Inflammatory macrophage treated with lipopolysaccharide for 4 hours (primary cell): ENCODE measurements at places on chromosomes 7 and 10.
A peak's percentile ranks its signal among the peaks of the same experiment; 100 is the strongest.

DNA sequence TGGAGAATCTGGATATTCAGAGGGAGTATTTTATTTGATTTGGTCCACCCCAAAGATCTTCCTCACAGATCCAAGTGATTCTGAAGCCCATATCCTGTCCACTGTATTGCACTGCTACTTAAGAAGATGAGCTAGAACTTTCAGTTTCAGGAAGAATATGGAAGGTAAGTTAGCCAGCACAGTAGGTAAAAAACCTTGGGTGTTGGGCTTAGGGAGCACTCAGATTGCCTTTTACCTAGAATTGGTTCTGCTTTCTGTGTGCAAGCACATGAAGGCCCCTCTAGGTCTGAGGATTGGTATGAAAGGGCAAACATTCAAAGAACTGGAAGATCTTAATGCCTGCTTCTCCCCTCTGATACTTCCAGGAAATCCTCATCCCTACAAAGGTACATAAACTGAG lies 146.7 kb upstream of the COL1A2 start:
- DNase-seq: no peak

GRCh38 chr10:5843686-5844344 lies 30.6 kb upstream of the GDI2 start:
- no peak for DNase-seq

- no peak for DNase-seq
These were observed 278.5 kb downstream of the BICC1 start for GRCh38 chr10:58791137-58791536.

- peak; percentile 78 for DNase-seq
These were observed 19.1 kb downstream of the MXI1 start for GRCh38 chr10:110226543-110226925.

DNA sequence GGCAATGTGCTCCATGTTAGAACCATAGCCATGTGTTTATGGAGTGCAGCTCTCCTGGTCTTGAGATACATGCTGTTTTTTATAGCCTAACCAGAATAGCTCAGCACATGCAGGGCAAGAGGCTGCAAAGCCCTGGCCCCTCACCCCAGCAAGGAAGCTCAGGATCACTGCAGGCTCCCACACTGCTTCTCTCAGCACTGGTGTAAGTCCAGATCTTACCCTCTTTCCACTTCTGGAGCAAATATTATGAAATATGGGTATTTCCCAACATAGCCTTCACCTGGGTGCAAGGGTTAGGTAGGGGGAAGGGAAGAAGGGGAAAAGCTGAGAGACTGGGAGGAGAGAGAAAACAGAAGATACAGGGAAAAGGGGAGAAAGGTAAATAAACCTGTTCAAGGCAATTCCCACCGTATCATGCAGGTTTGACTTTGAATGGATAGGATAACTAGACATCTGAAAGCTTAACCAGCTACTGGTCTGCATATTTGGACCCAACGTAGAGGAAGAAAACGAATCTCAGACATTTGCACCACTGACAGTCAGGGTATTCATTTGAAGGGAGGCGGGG lies 19.7 kb downstream of the SKIDA1 start:
- DNase-seq: no peak

GRCh38 chr7:134891696-134892678 lies 94.3 kb upstream of the AGBL3 start:
- DNase-seq: no peak

DNA sequence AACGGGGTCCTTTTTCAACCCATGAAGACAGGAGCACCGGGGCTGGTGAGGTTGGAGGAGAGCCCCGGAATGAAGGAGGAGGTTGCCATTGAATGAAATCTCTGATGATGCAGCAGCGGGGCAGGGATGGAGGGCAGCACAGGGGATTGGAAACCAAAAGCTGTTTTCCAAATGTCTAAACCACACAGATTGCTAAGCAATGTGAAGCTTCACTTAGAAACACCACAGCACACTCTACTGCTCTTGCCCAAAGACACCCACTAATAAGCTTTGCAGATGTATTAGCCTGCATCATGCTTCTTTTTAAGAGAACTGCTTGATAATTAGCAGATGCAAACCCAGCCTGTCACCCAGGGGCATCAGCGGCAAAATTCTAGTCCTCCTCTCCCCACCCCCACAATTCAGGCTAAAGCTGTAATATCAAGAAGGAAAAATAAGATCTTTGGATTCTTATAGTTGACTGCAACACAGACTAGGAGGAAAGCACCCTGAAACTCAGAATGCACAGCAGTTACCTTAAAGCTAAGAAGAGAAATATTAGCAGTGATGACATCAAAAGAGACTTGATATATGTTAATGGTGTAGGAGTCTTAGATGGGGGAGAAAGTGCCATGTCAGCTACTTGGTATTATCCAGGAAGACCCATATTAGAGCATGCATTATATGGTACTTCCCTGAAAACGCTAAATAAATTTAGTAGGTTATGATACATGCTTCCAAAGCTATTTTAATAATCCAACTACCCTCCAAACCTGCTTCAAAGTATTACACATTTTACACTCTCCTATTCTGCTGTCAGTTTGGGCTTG lies 666.7 kb downstream of the KCNMA1 start:
- DNase-seq: no peak

GRCh38 chr10:110203500-110204455 lies 3.6 kb upstream of the MXI1 start:
- DNase-seq: no peak

DNA sequence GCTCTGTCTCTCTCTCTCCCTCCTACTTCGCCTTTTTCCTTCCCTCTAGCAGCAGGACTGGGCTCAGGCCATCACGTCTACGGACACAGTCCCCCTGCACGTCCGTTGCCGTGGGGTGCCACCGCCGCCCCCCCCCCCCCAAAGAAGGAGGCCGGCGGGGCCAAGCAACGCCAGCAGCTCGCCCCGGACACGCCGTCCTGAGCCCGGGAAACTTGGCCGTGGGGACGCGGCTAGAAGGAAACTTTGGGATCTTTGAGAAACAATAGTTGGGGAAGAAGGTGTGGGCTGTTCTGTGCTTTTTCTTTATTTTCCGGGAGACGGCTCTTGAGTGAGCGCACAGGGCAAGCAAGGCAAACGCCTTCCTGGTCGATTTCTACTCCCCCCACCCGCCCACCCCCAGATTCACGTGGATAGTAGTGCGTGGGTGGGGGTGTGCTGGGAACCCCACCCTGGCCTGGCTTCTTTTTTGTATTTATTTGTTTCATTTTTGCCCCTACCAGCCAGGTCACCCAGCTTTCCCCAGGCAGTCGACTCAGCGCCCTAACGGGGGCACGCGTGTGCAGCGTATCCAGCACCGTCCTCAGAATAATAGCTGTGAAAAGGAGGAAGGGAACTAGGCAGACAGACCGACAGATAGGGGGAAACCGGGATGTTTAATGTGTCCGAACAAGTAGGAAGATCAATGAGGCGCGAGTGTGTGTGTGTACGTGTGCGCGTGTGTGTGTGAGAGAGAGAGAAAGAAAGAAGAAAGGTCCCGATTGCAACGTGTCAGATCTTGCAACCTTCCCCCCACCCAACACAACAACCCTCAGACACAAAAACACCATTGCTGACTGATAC lies 1.4 kb downstream of the MXI1 start:
- DNase-seq: peak; percentile 43
